ENCODE measurements at places on chromosomes 11 and 22. TPM values are rescaled to one million over a fixed set of nuclear protein-coding genes. Genes with fewer than 3 reads are reported as not detected.
A peak's percentile ranks its signal among the peaks of the same experiment; 100 is the strongest.

The DRICH1 gene
- 3.7 TPM for total RNA-seq

The SYT13 gene
- not detected for total RNA-seq

The PSMC3 gene
- total RNA-seq: 42.2 TPM

The B4GALNT4 gene
- total RNA-seq: 11.8 TPM

The CCDC73 gene
- total RNA-seq: not detected

GRCh38 chr11:80441821-80442220, 1001.0 kb upstream of the TENM4 start:
- H3K27me3 ChIP-seq: no peaks in the 10 kb centered on the region
- no peak overlapping the region for H3K27ac ChIP-seq
- no peaks in the 10 kb centered on the region for H3K36me3 ChIP-seq
- no peak overlapping the region for H3K4me3 ChIP-seq
- no peaks in the 10 kb centered on the region for H3K4me1 ChIP-seq
- DNase-seq: no peak

DNA sequence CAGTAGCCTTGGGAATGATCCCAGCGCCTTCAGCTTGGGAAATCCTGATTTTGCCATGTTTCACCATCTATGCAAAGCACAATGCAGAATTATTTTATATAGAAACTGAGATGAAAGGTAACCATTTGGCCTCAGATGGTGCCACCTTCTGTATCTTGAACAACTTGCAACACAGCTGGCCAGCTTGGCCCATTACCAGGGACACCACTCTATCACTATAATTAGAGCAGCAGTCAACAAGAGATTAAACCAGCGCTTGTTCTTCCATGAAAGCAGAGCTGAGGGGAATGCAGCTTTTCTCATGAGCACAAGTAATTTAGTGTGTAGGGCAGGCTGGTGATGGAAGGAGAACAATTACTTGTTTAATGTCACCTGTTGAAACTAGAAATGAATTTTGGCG, 6.7 kb upstream of the ZDHHC13 start:
- H3K4me3 ChIP-seq: no peak overlapping the region
- H3K36me3 ChIP-seq: no peaks in the 10 kb centered on the region
- no peak for DNase-seq
- H3K27ac ChIP-seq: no peak overlapping the region
- H3K4me1 ChIP-seq: no peaks in the 10 kb centered on the region

DNA sequence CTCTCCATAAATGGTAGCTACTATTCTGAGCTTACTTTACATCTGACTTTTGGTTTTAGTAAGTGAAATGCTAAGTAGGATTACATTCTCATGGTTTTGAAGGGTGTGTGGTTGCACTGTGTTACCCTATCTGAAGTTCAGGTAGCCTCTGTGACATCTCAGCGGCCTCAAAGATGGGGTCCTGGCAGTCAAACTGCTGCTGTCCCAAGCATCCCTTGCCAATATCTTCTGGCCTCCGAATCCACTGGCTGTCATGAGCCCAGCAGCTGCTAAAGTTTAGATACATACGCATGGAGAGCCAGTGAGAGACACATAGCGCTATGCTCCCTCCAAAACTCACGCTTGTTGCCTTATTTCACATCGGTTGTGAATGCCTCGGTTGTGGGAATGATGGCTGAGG, 34.9 kb downstream of the UBASH3B start:
- H3K4me1 ChIP-seq: peaks cover 4% of the 10 kb centered on the region
- no peaks in the 10 kb centered on the region for H3K36me3 ChIP-seq
- H3K4me3 ChIP-seq: peak overlapping the region; percentile 33
- DNase-seq: no peak
- no peaks in the 10 kb centered on the region for H3K27me3 ChIP-seq

DNA sequence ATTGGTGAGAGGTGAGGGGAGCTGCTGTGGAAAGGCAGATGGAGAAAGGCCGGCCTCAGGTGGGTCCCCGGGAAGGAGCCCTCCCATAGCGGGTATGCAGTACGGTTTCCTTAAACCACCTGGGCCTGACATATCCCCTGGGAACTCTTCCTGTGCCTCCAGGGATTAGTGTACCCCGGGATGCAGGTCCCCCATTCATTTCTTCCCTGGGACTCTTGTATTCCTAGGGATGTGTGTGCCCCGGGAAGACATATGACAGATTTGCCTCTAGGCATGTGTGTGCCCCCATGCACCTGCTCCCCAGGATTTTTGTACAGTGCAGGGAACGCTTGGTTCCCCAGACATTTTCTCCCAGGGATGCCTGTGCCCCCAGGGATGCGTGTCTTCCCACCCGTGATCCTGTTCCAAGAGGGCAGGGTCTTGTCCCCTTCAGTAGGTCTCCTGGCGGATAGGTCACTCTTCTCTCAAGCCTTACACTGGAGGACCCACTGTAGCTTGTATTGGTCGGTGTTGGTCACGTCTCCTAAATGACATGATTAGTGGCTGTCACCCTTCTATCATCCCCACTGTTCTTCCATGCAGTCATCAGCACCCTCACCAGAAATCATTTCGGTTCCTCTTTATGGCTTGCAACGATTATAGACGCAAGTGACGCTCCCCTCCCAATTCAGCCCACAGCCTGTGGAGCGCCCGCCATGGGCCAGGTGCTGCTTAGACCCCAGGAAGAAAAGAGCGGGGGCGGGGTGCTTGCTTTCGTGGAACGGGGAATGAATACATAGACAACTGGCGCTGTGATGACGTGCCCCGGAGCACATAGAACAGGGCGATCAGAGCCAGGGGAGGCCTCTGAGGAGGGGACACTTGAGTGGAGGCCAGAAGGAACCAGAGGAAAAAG, 1.3 kb downstream of the PARVB start:
- no peak overlapping the region for H3K4me3 ChIP-seq
- H3K27ac ChIP-seq: no peak overlapping the region

DNA sequence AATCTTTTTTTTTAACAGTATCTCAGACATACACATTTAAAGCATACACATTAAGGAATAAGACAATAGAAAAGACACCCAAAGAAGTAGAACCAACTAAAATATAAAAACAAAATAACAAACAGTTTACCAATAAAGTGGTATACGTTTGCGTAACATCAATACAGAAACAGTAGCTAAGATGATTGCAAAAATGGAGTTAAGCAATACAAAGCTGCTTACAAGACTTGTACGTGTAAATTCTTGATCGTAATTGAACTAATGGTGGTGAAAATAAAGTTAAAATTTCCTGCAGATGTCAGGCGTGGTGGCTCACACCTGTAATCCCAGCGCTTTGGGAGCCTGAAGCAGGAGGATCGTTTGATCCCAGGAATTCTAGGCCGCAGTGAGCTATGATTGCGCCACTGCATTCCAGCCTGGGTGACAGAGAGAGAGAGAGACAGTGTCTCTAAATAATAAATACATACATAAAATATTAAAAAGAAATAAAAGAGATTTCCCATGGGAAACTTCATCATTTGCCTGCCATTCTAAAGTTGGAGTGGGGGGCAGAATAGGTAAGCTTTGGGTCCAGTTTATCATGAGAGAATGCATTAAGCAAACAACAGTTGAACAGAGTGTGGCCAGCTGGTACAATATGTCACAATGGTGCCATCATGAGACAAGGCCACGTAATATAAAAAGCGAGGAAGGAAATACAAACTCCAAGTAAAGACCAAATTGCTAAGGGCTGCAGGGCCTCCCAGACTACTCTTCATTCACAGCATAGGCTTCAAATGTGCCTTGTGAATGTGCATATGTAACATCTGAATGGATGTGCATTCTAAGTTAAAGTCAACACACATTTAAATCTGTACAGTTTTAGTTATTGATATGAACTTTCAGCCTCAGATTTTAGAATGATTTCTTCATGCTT, 38.9 kb upstream of the EED start:
- no peak overlapping the region for H3K27ac ChIP-seq
- H3K27me3 ChIP-seq: no peaks in the 10 kb centered on the region
- no peak overlapping the region for H3K4me3 ChIP-seq

- H3K27ac ChIP-seq: no peak overlapping the region
- no peaks in the 10 kb centered on the region for H3K36me3 ChIP-seq
- no peak overlapping the region for H3K4me3 ChIP-seq
- no peak for DNase-seq
Measured at GRCh38 chr11:102599642-102600261, 25.4 kb downstream of the MMP20 start.

DNA sequence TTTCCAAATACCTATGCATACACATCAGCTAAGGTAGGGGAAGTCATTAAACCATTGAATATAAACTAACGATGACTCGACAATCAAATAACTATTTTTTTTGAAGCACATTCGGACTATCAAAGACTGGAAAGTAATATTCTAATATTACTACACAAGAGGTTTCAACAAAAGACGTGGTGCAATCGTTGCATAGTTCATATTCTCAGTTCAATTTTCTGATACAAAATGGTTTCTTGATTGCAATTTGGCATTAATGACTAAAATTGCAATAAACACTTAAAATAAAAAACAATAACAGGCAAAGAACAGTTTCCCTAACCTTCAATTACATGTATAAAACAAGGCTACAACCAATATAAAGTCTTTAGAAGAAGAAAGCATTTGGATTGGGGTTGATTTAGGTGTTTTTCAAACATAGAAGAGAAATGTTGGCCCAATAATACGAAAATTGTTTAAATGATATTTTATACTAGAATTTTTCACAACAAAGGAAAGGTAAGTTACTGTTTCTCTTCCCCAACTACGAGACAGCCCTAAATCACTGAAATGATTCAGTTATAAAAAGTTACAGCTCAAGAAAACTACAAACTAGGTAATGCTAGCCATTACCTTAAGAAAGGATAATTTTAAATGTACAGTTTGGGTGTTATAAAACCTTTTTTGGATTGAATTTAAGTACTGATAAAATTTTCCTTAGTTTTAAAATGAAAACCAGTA, 17.6 kb downstream of the BLID start:
- peaks cover 11% of the 10 kb centered on the region for H3K27me3 ChIP-seq
- no peak overlapping the region for H3K27ac ChIP-seq
- no peaks in the 10 kb centered on the region for H3K4me1 ChIP-seq
- H3K36me3 ChIP-seq: no peaks in the 10 kb centered on the region

- H3K27ac ChIP-seq: no peak overlapping the region
- H3K4me3 ChIP-seq: no peak overlapping the region
- H3K27me3 ChIP-seq: no peaks in the 10 kb centered on the region
- H3K36me3 ChIP-seq: peaks cover 85% of the 10 kb centered on the region
- H3K4me1 ChIP-seq: peaks cover 56% of the 10 kb centered on the region
Measured at GRCh38 chr11:66646828-66647227, 8.3 kb downstream of the RBM4 start.

DNA sequence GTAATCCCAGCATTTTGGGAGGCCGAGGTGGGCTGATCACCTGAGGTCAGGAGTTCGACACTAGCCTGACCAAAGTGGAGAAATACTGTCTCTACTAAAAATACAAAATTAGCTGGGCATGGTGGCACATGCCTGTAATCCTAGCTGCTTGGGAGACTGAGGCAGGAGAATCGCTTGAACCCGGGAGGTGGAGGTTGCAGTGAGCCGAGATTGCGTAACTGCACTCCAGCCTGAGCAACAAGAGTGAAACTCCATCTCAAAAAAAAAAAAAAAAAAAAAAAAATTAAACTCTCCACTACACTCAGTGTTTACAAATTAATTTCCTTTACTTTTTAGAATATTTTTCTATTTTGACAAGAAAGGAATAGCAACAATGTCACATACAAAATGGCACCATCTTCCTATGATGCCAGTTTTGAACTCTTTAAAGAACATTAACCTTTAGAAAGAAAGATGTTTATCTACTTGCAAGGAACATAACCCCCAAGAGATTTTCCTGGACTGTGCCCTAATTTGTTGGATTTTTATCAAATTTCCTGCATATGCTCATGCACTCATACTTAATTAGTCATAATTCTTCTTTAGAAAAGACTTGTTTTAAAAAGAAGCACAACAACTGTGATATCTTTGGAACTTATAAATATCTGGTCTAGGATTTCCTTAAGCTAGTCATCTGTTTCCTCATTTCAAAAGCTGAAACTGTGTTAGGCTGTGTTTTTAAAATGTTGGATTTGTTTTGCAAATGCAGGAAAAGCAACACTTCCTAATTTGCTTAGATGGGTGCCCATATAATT, 22.6 kb upstream of the HIPK3 start:
- no peak overlapping the region for H3K4me3 ChIP-seq
- H3K27ac ChIP-seq: no peak overlapping the region
- DNase-seq: no peak
- H3K4me1 ChIP-seq: no peaks in the 10 kb centered on the region

GRCh38 chr11:113574586-113574985, 99.4 kb upstream of the DRD2 start:
- DNase-seq: no peak
- no peak overlapping the region for H3K4me3 ChIP-seq
- H3K36me3 ChIP-seq: no peaks in the 10 kb centered on the region
- no peaks in the 10 kb centered on the region for H3K4me1 ChIP-seq

GRCh38 chr11:44516688-44517507, 48.6 kb upstream of the CD82 start:
- H3K36me3 ChIP-seq: no peaks in the 10 kb centered on the region
- H3K27ac ChIP-seq: no peak overlapping the region
- H3K27me3 ChIP-seq: no peaks in the 10 kb centered on the region

GRCh38 chr11:105054723-105055493, 9.8 kb upstream of the CARD16 start:
- no peaks in the 10 kb centered on the region for H3K36me3 ChIP-seq
- DNase-seq: no peak
- H3K27me3 ChIP-seq: no peaks in the 10 kb centered on the region
- H3K4me1 ChIP-seq: no peaks in the 10 kb centered on the region
- H3K4me3 ChIP-seq: no peak overlapping the region

DNA sequence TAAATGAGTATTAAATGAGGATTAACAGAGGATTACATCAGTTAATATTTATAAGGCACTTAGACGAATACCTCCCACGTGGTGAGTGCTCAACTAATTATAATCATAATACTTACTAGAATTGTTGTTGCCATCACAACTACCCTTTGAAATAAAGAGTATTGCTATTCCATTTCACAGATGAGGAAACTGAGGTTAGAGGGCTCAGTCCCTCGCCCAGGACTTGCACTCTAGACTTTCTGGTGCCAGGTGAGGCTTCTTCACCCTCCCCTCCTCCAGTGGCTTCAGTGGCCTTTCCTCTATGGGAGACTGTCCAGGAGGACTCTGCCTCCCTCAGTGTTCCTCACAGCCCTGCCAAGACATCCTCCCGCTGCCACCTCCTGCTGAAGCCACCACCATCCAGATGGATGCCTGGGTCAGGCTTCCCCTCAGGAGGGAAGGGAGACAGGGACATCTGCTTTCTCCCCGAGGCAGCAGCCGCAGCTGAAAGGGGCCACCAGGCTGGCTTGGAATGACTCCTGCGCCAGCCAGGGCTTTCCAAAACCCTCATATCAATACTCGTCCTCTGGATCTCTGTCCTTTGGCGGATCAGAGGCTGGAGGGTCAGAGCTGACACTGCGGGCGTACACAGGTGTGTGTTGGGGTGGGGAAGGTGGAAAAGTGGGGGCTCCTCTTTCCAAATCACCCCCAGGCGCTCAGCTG, 580.1 kb downstream of the BUD13 start:
- no peak overlapping the region for H3K4me3 ChIP-seq
- no peaks in the 10 kb centered on the region for H3K27me3 ChIP-seq
- no peak for DNase-seq
- H3K36me3 ChIP-seq: no peaks in the 10 kb centered on the region

- H3K4me1 ChIP-seq: peaks cover 8% of the 10 kb centered on the region
- no peaks in the 10 kb centered on the region for H3K27me3 ChIP-seq
- H3K4me3 ChIP-seq: peak within 1 kb of the TSS; percentile 79
- H3K27ac ChIP-seq: peak within 1 kb of the TSS; percentile 93
- H3K36me3 ChIP-seq: no peaks in the 10 kb centered on the region
- DNase-seq: peak; percentile 47
Measured at GRCh38 chr11:65181569-65182257, at the start of gene CAPN1. Gene CAPN1, plus strand, starts transcription at chr11:65181928. Its CDS starts 774 bp downstream, at chr11:65182702.

- no peaks in the 10 kb centered on the region for H3K36me3 ChIP-seq
- no peaks in the 10 kb centered on the region for H3K27me3 ChIP-seq
- no peak overlapping the region for H3K27ac ChIP-seq
- no peak overlapping the region for H3K4me3 ChIP-seq
- no peaks in the 10 kb centered on the region for H3K4me1 ChIP-seq
- DNase-seq: no peak
Measured at GRCh38 chr11:10604798-10605197, 36.3 kb upstream of the LYVE1 start.
